ENCODE measurements at places on chromosomes 16 and 17.

GRCh38 chr16:47045459-47045858, 72.0 kb upstream of the DNAJA2 start:
- DNase-seq = no peak

DNA sequence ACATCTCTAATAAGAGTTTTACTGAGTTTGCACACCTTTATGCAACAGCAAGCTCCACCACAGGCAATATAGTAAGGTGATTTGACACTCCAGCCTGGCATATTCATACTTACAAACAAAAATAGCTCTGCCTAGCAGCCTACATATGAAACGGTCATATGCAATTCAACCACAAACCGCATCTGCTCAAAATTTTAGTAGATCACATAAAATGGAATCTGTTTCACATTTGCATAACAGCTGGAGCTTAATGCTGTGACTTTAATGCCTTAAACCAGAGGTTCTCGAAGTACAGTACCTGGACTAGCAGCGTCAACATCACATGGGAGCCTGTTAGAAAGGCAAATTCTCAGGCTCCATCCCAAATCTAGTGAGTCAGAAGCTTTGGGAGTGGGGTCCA, 578.4 kb downstream of the CDH11 start:
- no peak for DNase-seq

DNA sequence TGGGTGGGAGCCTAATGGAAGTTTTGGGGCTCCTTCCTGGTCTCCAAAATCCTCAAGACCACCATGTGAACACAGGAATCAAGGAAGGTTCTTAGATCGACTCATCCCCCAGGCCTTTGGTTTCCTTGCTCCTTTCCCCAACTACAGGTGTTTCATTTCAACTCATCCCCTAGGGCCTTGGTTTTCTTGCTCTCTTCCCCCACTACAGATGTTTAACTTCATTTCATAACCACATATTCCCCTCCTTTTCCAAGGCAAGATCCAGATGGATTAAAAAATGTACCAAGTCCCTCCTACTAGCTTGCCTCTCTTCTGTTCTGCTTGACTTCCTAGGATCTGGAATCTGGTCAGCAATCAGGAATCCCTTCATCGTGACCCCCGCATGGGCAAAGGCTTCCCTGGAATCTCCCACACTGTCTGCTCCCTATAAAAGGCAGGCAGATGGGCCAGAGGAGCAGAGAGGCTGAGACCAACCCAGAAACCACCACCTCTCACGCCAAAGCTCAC, at the start of gene CCL11:
TSS of gene CCL11 (plus strand) at position 457 of the 507 bp plus-strand sequence. CDS start 67 bp downstream, outside the sequence.
- no peak for DNase-seq

DNA sequence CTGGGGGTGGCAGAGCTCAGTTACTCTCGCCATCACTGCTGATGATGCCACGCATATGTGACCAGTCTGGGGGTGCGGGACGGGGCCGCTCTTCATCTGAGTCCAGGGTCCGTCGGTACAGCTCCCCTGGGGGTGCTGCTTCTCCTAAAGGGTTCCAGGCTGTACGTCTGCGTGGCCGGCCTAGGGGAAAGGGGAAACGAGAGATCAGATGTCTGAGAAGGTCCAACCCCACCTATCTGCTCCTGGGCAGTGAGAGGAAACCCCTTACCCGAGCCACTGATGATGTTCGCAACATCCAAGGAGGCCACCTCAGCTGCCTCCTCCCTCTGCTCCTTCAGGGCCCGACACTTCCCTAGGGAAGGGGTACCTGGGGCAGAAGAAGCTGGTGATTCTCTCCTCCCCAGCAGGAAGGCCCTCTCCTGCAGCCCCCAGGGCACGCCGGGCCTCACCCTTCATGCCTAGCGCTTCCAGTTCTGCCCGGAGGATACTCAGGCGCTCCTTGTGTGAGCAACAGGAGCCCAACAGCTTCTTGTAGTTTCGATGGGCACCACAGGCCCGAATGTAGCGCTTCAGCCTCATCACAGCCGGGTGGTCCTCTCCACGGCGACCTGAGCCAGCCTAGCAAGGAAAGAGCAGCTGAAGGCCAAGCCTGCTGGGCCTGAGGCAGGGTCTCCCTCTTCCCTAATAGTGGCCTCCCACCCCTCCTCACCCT, 2.1 kb downstream of the HIRIP3 start:
- DNase-seq = no peak

- no peak for DNase-seq
Observed at GRCh38 chr17:76333673-76334505, 19.8 kb downstream of the PRPSAP1 start.

- DNase-seq = no peak
Observed at GRCh38 chr17:27504188-27504995, 48.1 kb downstream of the KSR1 start.

- DNase-seq = no peak
Observed at GRCh38 chr16:78509965-78510364, 410.5 kb downstream of the WWOX start.

DNA sequence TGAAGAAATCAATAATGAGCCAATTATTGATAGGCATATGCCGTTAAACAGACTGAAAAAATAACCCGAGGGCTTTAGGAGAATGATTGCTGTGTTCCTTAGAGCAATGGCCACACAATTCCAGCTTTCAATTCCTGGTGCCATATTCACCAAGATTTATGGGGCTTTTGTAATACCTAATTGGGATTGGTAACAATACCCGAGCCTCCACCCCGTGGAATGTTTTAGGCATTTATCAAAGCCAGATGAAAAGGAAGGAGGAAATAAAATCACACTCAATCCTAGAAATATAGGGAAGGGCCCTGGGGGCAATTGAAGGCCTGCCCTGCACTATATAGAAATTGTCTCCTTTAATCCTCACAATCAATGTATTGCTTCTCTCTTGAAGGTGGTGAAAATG, 42.1 kb upstream of the MLYCD start:
- no peak for DNase-seq
